T47D (cell line): ENCODE measurements at places on chromosomes 3 and 15.

- DNase-seq, result peak; percentile 88
Observed at GRCh38 chr3:42880601-42881451, 5.1 kb upstream of the CYP8B1 start.

GRCh38 chr3:74282202-74282601 lies 332.3 kb downstream of the CNTN3 start:
- DNase-seq, result no peak

- no peak for DNase-seq
Observed at GRCh38 chr3:188584958-188585689, 431.2 kb downstream of the LPP start.

DNA sequence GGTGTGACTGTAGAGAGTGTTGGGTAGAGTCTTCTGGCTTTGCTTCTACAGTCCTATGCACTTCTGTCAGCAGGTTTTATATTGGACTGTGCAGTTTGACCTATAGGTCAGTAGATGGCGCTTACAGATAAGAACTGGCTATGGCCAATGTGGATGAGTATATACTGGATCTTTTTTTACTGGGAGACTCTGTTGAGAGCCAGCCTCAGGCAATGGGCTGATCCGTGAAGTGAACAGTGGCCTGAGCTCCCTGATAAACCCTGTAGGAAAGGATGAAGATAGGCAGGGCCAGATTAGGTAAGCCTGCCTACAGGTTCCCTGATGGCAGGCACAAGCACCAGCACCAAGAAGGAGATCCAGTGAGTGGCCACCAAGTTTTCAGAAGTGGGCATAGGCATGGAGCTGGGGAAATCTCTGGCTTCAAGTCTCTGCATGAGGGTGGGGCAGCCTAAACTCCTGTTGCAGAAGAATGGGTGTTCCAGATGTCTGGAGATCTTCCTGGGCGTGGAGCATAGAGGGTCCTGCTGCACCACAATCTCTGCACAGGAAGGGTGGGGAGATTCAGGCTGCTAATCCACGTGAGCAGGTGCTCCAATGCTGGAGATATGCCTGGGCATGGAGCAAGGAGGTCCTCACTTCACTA lies 326.0 kb upstream of the SGO1 start:
- DNase-seq, result peak; percentile 75

GRCh38 chr3:27610800-27611525 lies 111.2 kb downstream of the EOMES start:
- no peak for DNase-seq

- DNase-seq, result peak; percentile 77
Observed at GRCh38 chr15:43872416-43873020, 45.7 kb downstream of the WDR76 start.

- peak; percentile 26 for DNase-seq
Observed at GRCh38 chr15:31274496-31275330, 51.9 kb upstream of the KLF13 start.

DNA sequence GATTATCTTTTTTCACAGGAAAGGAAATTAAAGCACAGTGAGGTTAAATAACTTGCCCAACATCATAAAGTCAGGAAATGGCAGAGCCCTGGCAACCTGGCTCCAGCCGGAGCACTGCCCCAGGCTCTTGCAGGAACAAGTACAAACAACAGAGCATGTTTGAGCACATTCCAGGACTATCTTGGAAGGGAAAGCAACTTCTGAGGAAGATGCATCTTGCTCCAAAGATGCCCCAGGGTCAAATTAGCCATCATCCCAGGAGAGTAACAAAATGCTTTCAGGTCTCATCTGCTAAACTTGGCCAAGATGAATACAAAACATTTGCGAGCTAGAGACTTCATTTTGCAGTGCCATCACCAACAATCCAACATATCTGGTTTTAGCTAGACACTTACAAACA lies 162.4 kb upstream of the LRRN1 start:
- peak; percentile 42 for DNase-seq

DNA sequence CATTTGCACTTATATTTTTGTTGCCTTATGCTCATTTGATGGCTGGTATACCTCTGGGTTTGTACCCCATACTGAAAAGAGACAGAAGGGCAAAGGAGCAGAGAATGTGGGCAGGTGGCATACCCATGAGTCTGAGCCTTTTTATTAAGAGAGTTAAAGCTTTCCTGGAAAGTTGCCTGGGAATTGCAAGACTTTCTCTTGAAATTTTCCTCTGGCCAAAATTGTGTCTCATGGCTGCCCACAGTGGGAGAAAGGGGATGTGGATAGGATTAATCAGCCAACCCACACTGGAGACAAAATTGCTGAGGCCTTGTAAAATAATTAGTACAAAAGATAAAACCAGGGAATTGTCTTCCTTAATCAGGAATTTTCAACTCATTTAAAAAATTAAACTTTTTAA lies 8.2 kb upstream of the NMD3 start:
- no peak for DNase-seq

- no peak for DNase-seq
Observed at GRCh38 chr3:151135541-151136337, 50.3 kb downstream of the MED12L start.

DNA sequence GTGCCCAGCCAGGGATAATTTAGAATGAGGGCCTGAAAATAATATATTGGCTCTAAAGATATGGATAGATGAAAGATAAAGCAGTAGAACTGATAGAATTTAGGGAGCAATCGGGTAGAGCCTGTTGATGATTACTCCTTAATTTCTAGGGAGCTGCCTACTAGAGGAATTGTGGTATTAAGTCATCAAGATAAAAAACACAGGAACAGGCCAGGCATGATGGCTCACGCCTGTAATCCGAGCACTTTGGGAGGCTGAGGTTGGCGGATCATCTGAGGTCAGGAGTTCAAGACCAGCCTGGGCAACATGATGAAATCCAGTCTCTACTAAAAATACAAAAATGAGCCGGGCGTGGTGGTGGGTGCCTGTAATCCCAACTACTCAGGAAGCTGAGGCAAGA lies 130.4 kb downstream of the PCCB start:
- no peak for DNase-seq

GRCh38 chr3:153439780-153440179 lies 277.8 kb downstream of the RAP2B start:
- DNase-seq, result no peak

DNA sequence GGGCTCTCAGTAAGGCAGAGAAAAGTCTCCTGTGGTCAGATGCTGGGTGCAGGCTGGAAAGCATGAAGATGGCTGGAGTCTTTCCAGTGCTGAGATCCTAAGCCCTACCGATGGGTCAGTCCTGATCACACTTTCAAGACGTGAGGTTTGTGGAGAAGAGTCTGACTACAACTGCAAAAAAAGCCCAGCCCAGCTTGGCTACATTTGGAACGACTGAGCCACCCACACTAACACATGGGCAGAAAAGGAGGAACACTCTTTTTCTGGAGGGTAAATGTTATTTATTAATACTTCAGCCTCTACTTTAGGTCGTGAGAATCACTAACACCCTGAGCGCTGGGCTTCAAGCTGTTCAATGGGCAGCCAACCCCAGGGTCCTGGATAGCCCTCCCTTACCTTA lies 22.0 kb upstream of the C3orf22 start:
- DNase-seq, result no peak

- no peak for DNase-seq
Observed at GRCh38 chr3:159137949-159138348, 336.1 kb downstream of the MFSD1 start.

DNA sequence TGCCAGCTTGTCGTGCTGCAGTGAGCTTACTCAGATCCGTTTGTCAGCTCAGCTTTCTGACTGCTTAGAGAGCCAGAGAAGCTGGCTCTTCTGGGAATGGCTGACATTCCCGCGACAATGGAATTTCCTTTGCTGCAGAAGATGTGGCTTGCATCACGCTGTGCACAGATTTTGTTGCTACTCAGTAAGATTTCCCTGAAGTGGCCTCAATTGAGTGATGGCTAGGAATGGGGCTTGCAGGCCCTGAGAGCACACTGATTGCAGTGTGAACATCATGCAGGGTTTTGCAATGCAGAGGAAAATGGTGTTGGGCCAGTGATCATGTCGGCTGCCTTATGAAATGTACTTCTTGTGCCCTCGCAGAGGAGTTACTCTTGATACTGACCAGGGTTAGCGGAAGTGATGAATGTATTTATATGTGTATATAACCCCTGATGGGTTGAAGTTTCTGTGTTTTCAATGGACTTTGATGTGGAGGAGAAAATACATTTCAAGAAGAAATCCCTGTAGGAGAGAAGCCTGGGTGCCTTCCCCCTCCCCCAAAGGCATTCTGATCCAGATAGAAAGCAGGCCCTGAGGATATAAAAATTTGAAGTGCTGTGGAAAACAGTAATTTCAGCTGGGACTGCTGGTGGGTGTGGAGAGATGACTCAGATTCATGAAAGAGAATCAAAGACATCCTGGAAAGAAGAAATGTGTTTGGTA lies 102.5 kb upstream of the PDZRN3 start:
- no peak for DNase-seq

DNA sequence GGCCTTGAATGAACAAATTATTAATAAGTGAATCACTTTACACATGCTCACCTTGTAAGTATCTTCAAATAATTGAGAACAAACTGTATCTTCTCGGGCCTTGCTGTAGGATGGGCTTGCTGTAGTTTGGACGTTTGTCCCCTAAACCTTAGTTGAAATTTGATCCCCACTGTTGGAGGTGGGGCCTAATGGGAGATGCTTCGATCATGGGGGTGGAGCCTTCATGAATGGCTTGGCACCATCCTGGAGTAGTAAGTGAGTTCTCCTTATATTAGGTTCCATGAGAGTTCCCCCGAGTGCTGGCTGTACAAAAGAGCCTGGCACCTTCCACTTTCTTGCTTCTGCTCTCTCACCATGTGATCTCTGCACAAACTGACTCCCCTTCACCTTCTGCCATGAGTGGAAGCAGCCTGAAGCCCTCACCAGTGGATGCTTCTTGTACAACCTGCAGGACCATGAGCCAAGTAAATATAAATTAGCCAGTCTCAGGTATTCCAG lies 29.3 kb downstream of the PIGB start:
- no peak for DNase-seq

- DNase-seq, result no peak
Observed at GRCh38 chr15:74408815-74409214, 24.9 kb downstream of the SEMA7A start.

DNA sequence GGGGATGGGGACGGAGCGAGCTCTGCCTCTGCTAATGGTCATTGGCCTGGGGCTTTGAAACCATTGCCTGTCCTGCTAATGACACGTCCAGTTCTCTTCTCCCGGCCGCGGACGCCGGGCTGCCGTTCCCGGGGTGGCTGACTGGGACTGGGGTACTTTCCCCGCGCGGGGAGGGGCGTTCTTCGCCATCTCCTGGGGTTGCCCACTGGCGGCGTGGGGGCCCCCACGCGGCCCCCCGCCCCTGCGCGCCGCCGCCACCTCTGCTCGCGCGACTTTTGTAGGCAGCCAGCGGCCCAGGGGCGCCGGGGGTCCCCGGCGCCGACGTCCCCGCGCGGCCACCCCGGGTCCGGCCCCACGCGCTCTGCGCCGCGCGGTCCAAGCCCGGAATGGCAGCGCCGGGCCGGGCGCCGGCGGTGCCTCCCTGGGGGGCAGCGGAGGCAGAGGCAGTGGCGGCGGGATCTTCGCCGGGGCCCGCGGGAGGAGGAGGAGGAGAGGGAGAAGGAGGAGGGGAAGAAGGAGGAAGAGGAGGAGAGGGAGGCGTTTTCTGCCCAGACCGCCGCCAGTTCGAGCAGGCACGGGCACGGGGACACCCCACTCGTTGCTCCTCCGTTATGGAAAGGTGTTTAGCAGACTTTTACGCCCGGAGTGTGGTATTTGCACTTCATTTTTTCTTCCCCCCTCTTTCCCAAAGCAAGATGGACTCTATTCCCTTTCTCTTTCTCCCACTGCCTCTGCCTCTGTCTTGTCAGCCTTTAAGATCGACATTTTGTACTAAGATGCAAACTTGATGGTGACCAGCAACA lies 2.3 kb downstream of the BBX start:
- peak; percentile 70 for DNase-seq

- DNase-seq, result peak; percentile 62
Observed at GRCh38 chr3:182436547-182436946, 356.8 kb upstream of the ATP11B start.
